ENCODE measurements at places on chromosomes 3 and 15.

DNA sequence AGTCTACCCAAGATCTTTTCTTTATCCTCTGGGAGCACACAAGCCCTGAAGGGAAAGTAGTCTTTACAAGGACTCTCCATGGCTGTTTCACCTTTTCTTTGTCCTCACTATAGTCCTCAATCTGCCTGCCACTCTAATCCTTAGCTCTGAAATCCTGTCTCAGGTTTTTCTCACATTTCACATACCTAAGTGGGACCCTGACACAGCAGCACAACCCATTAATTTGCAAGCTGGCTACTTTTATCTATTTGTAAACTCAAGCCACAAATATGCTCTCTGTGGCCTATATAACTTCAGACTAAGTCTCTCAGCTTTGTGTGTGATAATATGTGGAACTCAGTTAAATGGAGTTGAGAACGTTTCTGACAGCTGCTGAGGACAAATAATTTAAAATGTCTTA, 19.8 kb downstream of the SIN3A start:
- DNase-seq = no peak

DNA sequence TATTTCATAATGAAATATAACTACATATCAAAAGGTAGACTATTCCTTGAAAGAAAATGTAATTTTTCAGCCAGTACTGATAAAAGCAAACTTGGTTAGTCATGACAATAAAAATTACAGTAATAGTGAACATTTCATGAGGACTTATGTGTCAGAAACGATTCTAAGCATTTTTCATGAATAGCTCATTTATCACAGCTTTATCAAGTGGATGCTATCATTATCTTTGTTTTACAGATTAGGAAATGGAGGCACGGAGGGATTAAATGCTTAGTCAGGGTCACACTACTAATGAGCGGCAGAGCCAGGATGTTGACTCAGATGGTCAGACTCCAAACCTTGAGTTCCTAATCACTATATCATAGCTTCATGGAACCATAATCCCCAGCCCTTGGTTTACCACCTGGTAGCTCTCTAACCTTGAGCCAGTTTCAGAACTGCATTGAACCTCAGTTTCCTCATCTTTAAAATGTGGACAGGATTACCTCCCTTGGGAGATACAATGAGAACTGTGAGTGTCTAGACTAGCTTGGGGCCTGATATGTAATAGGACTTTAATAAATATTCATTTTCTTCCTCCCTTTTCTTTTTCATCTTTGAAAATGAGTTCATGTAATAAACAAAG, 85.4 kb downstream of the TNIK start:
- no peak for DNase-seq

- DNase-seq = no peak
These were observed 2.0 kb downstream of the LYSMD2 start for GRCh38 chr15:51735228-51736010.

DNA sequence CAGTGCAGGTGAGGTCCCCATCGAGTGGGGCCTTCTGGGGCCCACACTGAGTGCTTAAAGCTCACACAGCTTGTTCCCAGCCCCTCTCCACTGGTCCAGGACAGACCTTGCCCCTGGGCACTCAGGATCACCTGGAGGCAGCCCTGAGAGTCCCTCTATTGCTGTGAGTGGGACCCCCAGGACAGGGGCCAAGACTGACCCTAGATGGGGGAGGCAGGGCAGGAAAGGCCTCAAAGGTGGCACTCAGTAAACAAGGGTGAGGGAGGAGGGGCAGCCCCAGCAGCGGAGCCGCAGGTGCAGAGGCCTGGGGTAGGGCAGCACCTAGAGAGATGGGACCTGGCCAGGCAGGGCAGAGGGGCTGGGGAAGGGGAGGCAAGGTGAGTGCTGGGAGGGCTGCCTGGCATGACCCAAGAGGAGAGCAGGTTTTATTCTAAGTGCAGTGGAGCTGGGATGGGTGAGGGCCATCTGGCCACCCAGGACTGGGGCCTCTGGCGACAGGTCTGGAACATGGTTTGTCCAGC, 27.9 kb downstream of the CFAP100 start:
- no peak for DNase-seq

DNA sequence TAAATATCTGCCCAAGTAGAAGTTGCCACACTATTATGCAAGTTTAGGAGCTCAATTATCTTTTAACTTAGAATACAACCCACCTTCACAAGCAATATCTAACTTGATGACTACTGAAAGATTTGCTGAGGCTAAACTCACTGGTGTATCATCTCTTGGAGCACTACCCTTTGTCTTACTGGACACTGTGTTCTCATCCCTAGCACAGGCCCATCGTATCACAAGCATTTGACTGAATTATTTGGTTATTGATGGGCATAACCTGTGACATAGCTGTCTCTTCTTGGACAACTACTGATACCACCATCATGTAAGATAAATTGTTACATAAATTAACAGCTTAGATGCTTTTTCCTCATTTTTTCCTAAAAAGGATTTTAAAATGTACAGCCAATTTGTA, 216.2 kb upstream of the THBS1 start:
- no peak for DNase-seq

- no peak for DNase-seq
These were observed 302.9 kb downstream of the TLE3 start for GRCh38 chr15:69794645-69795469.

DNA sequence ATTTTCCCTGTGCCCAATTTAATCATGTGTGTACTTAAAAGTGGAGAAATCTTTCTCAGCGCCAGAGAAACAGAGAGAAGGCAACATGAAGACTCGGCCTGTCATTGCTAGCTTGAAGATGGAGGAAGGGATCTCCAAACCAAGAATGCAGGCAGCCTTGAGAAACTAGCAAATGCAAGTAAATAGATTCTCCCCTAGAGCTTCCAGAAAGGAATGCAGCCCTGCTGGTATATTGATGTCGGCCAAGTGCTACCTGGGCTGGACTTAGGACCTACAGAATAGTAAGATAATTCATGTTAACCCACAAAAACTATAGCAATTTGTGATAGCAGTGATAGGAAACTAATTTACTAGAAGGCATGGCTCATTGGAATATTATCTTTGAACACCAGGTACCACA, 150.9 kb upstream of the ABI3BP start:
- no peak for DNase-seq

- DNase-seq = no peak
These were observed 10.5 kb downstream of the NUTM1 start for GRCh38 chr15:34353627-34354026.

- no peak for DNase-seq
These were observed 269.7 kb upstream of the ATP10A start for GRCh38 chr15:26132811-26133210.

- DNase-seq = no peak
These were observed 4.8 kb downstream of the PLXND1 start for GRCh38 chr3:129601713-129602112.

GRCh38 chr3:183937601-183938286, 53.1 kb upstream of the PARL start:
- no peak for DNase-seq

GRCh38 chr3:181933052-181933618, 221.4 kb downstream of the SOX2 start:
- DNase-seq = no peak

DNA sequence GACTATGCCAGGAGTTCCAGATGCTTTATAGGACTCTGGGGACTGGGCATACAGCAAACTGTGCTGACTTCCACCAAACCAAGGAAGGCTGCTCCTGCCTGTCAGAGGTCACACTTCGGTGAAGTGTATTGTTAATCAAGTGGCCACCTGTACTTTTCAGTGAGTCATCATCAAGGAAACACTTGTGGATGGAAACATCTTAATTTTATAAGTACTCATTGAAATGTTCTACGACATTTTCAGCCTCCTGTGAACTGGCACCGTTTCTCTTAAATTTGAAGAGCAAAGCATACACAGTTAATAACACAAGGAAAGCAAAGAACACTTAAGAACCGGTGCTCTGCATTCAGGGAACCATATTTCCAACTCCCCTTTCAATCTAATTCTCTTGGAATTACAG, 801.7 kb upstream of the DPPA4 start:
- no peak for DNase-seq

- no peak for DNase-seq
These were observed 1065.2 kb downstream of the ZPLD1 start for GRCh38 chr3:103499967-103500366.

DNA sequence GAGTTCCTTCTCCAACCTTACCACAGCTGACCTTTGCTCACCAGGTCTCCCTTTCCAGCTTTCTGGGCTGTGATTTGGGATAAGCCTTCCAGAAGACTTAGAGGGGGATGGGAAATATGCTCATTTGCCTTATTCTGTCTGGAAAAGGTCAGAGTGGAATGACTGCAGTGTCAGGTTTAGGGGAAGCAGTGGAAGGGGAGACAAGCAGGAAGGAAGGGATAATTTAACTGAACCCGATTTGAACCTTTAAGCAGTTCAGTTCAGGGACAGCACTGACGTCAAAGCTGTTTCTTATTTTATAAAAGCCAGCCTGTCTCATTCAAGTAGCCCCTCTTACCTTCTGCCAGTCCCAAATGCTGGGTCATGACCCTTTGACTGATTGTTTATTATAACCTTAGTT, 418.4 kb upstream of the RARB start:
- DNase-seq = no peak

DNA sequence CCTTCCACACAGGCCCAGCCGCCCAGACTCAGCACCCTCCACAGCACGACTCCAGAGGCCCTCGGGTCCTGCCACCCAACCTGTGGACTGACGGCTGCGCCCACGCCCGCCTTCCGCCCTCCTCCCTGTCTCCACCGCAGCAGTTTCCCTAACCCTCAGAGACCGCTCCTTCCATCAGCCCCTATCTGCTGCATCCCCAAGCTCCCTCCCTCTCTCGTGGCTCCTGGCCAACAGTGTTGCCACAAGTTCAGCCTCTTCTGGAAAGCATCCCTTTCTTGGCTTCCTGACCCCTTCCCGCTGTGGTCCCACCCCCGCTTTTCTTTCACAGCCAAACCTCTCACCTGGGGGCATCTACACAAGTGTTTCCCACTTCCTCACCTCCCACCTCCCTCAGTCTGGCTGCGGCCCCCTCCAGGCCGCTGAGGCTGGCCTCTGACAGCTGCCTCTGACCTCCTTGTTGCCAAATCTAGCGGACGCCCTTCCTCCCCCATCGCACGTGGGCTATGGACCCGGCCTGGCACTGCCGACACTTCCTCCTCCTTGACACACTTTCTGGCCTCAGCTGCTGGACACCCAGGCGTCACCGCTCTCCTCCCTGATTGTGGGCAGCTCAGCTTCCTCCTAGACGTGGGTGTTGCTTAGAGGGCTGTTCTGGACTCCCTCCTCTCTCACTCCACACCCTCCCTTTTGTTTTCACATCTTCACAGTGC, 168.8 kb upstream of the TLE3 start:
- DNase-seq = no peak

DNA sequence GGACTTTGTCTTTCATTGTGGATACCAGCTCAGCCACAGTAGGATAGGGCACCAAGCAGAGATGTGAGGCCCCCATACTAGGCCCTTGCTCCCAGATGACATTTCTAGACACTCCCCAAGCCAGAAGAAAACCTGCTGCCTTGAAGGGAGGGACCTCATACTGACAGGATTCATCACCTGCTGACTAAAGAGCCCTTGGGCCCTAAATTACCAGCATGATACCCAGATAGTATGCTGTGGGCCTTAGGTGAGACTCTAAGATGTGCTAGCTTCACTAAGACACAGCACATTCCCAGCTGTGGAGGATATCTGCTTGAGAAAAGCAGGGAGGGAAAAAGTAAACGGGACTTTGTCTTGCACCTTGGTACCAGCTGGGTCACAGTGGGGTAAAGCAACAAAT, 324.0 kb downstream of the TBL1XR1 start:
- no peak for DNase-seq

DNA sequence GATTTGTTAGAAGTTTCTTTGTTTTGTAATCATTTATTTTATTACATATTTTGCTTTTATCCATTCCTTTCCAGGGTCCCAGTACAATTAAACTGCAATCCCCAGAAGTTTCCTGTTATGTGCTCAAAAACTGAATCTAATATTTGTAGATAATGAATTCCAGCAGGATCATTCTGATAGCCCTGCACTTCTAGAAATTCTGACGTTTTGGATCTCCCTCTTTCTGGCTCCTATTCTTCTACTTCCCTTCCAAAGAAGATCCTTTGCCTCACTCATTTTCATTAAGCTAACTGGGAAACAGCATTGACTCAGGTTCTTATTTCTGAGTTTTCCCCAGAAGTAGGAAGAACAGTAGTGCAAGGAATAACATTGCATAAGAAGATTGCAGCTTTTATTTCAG, 9.9 kb downstream of the P3H2 start:
- DNase-seq = no peak

DNA sequence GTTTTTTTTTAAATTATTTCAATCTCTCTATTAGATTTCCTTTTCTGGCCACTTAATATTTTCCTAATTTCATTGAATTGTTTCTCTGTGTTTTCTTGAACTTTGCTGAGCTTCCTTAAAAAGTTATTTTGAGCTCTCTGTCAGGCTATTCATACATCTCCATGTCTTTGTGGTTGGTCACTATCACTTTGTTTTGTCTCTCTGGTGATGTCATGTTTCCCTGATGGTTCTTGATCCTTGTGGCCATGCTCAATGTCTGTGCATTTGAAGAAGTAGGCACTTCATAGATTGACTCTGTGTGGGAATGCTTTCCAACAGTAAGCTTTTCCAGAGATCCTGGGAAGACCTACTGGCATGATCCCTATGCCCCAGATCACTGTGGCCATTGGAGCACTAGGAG, 18.6 kb downstream of the CD200R1 start:
- DNase-seq = no peak

DNA sequence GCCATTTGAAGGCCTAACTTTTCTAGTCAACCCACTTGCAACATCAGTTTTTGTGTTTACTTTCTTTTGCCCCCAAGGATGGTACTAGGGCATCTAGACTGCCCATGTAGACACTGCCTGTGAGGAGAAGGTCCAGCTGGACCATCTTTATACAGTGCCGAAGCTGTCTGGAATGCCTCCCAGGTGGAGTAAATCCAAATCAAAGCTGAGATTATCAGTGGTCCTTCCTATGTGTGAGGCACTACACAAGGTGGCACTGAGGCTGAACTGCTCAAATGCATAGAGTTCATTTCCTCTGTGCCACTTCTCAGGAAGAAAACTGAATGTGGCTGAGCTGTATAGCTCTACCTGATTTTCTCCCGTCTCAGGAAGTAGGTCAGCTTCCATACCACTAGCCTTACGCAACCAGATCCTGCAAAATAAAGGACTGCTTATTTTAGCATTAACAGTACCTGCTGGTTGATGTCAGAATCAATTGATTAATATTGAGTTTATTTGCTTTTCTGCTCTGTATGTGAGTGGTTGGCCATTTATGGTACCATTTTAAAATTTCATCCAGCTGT, 106.1 kb downstream of the GHSR start:
- DNase-seq = no peak

GRCh38 chr15:62899090-62899493, 143.5 kb upstream of the TPM1 start:
- DNase-seq = no peak

GRCh38 chr15:81492331-81492968, 118.4 kb upstream of the TMC3 start:
- no peak for DNase-seq

DNA sequence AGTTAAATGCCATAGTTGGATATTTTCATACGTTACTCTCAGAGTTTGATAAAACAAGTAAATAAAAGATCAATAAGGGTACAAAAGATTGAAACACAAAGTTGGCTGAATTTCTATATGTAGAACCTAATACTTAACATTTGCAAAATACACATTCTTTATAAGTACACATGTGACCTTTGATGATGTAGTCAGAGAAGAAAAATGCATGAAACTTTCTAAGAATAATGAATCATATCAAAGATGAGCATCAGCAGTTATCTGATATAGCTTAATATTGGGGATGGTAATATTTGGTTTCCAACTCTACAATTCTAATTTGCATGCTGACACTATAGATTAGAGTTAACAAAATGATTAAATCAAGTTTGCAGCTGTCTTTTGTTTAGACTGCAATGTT, 188.0 kb upstream of the TGFBR2 start:
- DNase-seq = no peak

Data from activated CD4-positive, alpha-beta T cell treated with anti-CD3 and anti-CD28 coated beads, Interleukin-2, amount 50 U/mL, for 4 hours (primary cell).